ENCODE measurements at places on chromosomes 12 and 14.

- no peak for DNase-seq
These were observed 189.6 kb upstream of the SOX5 start for GRCh38 chr12:24139035-24139434.

DNA sequence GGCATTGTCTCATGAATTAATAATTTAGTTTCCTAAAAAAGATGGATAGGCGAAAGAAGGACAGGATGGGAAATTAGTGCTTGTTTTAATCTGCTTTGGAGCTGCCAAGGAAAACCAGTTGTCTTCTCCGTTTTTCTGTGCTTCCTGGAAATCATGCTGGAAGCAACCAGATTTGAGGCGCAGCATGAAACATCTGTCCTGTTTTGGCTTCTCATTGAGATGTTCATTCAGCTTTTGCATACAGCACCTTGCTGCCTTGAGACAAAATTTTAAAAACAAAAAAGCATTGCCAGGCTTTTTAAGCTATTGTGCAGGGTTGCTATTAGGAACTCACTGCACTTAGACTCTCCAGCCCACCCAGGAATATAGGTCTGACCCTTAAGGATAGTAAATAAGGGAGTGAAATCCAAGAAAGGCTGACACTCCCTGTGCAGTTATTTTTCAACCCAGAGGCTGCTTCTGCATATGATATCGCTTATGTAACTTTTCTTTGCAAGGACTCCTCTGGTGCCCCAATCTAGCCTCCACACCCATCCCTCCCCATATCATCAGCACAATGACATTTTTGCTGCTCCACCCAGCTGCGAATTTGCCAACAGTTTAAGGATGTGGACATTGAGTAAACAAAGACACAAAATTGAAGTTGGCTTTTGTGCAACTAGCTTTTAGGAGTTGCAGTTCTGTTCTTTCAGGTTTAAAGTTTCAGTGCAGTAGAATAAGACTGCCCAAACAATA is 46.9 kb upstream of the MDM1 start:
- no peak for DNase-seq

DNA sequence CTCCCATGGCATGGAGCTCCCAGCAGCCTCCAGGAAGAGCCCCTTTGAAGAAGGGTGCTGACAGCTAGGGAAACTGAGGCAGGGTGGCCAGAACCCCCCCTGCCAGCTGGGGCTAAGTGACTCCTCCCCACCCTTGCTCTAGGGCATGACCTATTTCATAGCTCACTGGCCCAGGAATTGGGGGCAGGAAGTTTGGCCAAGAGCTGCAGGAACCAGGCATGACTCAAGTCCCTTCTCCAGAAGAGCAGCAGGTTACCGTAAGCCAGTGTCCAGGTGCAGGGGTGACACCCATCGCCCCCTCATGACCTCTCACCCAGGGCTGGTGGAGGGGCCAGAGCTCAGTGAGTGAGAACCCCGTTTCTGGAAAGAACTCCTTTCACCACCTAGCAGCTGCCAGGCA is 1.9 kb downstream of the RASAL1 start:
- DNase-seq, result no peak

DNA sequence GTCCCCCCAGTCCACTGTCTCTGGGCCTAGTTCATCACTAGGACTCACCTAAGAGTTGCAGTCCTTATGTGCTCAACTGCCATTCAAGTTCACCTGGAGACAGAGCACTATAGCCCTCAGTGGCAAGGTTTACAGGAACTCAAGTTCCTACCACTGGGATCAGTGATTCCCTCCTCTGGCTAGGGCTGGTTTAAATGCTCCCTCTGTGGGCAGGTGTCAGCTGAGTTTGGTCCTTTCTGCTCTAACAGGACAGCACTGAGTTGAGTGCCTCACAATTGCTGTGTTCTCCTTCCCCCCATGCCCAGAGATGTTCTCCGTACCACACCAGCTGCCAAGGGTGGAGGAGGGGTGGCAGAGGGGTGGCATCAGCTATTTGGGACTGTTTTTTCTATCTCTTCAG is 20.8 kb upstream of the SAV1 start:
- DNase-seq, result no peak

DNA sequence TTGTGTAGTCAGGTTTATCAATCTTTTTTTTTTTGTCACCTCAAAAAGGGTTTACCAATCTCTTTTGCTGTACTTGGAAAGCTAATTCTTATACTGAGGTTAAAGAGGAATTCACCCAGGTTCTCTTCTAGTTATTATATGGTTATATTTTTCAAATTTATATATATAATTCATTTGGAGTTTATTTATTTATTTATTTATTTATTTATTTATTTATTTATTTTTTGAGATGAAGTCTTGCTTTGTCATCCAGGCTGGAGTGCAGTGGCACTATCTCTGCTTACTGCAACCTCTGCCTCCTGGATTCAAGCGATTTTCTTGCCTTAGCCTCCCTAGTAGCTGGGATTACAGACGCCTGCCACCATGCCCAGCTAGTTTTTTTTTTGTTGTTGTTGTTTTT is 73.8 kb downstream of the GPR135 start:
- DNase-seq, result no peak

DNA sequence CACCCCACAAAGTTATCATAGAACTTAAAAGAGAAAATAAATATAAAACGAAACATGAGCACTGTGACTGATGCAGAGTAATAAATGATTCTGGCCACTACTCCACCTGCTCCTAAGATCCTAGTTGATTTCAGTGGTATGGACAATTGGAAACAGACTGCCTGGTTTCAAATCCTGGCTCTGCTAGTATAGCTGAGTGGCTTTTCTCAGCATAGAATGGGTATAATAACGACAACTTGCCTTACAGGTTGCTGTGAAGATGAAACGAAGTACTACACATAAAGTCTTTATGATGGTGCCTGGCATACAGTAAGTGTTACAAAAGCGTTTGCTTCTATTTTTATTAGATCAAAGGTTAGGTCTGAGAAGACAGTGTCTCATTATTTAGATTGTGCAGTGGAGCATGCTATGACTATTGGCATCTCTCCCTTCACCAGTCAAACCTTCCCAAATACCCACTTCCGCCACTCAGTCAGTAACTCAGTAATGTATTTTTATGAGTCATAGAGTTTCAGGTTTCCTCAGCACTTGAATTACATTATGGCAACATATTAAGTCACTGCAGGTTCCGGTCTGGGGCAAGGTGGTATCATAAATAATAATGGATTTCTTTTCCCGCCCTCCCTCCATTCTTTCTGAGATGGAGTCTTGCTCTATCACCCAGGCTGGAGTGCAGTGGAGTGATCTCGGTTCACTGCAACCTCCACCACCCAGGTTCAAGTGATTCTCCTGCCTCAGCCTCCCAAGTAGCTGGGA is 29.7 kb upstream of the NR2C1 start:
- no peak for DNase-seq

DNA sequence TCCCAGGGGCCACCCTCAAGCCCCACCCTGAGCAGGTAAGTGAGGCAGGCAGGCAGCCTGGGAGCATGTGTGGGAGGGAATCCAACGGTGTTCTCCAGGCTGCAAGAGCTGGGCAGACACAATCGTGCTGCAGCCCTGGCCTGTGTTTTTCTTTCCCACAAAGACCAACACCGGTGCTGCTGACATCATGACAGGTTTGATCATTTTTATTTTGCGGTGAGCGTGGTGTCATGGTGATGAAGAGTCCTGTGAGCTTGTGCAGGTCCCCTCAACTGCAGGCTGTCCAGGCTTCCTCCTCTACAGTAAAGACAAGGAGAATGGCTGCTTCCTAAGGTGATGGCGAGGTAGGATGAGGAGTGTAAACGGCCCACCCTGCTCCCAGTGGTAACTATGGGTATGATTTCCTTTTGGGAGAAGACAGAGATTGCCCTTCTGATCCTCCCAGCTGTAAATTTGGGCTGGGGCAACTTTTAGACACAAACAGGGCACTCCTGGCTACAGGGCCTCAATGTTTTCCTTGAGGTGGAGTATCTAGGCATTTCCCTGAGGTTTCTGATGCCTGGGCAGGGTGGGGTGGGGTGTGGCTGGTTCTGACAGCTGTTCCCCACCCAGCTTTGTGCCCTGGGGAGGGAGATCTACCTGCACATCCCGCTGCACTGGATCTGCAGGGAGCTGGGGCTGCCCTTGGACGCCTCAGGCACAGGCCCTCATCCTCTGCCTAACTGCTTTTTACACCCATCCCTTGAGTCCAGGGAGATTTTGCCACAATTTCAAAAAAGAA is 109.1 kb downstream of the VCPKMT start:
- DNase-seq, result no peak

DNA sequence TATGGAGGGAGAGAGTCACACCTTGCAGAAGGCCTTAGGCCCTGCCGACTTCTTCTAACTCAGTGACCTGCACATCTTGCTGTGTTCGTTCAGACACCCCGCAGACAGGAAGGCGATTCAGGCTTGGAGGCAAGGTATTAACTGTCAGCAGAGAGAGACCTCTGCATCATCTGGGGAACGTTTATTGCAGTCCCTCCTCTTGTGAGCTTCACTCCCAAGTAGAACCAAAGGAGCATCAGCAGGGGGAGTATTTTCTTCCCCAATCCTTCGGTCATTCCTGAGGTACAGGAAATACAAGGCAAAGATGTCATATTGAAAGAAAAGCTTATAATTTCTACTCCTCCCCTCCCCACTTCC is 217.9 kb downstream of the CRADD start:
- no peak for DNase-seq

DNA sequence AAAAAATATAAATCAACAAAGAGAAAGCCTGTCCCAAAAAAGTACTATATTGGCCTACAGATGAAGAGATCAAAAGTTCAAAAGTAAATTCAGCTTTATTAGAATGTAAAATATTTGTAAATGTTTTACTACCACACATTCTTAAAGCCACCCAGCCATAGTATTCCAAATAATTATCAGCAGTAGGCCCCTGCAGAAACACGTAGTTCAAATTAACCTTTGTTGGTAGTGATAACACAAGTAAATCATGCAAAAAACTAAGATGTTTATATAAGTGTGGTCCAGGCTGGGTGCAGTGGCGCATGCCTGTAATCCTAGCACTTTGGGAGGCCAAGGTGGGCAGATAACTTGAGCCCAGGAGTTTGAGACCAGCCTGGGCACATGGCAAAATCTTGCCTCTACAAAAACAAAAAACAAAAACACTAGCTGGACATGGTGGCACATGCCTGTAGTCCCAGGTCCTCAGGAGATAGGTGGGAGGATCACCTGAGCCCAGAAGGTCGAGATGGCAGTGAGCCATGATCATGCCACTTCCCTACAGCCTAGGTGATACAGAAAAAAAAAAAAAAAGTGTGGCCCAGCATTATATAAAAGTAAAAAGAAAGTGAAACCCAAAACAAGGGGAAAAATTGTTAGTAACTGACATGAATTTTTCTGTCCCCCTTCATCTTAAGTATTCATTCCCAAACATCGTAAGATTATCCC is 17.9 kb downstream of the SPTLC2 start:
- DNase-seq, result peak; percentile 15

- DNase-seq, result no peak
These were observed 97.7 kb downstream of the PPM1A start for GRCh38 chr14:60346706-60347105.

DNA sequence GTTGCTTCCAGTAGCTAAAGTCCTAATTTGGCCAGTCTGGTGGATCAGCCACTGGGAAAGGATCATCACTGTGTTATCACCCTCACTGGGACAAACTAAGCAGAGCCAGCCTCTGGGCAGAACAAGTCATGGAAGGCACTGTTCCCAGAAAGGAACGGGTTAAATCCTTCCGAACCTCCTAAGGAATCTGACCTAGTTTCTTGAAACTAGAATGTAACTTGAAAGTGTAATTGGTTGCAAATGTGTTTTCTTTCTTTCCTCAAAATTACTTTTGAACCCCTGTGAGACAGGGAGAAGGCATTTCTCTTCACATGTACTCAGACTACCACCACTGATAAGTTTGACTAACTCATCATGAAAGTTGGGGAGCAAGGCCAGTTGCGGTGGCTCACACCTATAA is 18.7 kb upstream of the KICS2 start:
- no peak for DNase-seq
